Hematopoietic multipotent progenitor cell treated with erythropoietin and hydrocortisone succinate and interleukin-3 and kit ligand, for 4 days (in vitro differentiated cells): ENCODE measurements at places on chromosomes 2 and 18.

- no peak for DNase-seq
These were observed 117.9 kb downstream of the SPHKAP start for GRCh38 chr2:228063558-228063957.

DNA sequence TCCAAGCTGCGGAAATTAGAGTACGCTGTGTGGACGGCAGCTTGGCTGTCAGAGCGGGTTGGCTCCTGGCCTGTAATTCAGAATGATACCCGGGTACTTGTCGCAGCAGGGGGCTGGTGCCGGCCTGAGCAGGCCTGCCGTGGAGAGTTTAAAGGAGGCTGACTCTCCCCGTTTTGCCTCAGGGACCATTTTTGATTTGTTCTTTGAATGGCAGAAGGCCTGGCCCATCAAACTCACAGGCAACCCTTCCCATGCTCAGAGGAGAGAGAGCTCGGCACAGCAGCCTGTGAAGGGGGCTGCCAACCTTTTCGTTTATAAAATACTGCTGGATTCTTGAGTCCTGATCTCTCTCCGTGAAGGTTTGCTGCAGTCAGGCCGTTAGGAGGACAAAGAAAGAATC lies 151.3 kb downstream of the KLHL29 start:
- DNase-seq: no peak

DNA sequence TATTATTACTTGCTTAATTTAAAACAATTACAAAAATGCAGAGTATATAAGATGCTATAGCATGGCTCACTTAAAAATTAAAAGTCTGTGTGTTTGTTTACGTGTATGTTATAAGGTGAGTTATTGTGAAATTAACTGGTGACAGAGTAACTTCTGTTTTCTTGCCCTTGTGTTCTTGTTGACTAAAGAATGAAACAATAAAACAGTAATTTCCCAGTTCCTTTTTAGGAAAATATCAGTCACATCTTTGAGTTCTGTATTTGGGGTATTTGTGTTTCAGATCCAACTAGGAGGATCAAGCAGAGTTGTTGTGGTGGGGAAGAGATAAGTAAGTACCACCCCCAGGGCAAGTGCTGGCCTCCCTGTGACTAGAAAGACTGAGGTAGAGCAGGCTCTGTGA lies 143.6 kb downstream of the CCDC148 start:
- no peak for DNase-seq

DNA sequence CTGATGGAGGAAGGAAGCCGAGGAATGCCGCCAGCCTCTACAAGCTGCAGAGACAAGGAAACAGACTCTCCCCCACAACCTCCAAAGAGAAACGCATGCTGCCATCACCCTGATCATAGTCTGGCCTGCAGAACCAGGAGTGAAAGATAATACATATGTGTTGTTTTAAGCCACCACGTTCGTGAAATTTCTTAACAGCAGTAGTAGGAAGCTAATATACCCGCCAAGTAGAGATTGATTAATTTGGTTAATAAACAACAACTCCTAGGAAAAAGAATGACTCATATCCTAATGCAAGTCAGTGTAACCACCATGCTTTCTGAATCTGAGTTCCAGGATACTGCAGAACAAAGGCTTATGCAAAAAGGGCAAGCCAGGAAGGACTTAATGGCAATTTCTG lies 36.6 kb downstream of the LONRF2 start:
- DNase-seq: no peak

GRCh38 chr2:216319771-216320170 lies 52.5 kb downstream of the MARCHF4 start:
- no peak for DNase-seq

DNA sequence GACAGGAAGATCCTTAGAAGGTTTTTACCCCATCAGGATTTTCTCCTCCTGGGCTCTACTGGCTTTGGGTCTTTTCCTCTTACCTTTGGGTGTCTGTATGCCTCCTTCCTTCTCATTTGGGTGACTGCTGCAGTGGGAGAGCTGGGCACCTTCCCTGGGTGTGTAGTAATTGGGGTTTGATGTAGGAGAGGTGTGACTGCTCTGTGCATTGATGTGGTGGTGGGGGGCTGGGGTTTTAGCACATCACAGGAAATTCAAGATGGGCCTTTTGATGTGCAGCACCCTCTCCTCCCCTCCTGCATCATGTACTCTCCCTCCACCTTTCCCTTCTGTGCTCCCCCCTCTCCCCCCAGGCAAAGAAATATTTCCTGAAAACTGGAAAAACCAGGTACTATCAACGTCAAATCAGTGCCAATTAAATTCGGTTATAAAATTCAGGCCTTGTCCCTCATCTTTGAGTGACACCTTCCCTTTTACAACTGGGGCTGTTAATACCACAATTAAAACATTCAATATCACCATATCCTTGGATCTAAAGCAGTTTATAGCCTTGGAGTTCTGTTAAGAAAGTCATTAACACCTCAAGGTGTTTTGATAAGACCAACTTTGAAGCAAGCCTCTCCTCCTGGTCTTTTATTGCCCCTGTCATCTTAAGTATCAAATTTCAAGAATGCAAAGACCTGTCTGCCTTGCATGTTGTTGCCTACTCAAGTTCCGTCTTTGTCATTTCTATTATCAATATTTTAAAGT lies 23.3 kb downstream of the EDAR start:
- DNase-seq: no peak

DNA sequence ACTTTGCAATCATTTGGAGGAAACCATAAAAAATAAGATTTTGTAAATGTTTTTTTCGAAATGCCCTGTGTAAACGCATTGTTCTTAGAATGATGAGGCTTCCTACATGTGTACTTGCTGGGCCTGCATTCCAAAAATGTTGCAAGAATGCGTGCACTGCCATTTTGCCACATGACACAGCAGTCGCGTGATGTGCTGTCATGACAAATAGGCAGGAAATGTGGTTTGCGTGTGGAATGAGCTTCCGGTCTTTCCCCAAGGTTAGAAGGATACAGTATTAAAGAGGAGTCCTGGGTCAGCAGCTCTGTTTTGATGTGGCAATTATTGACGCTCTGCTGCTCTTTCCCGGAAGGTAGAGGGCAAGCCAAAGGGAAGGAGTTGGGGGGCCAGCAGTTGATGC lies 18.1 kb upstream of the SERPINB2 start:
- DNase-seq: peak; percentile 30

GRCh38 chr18:56067969-56068671 lies 480.1 kb upstream of the TCF4 start:
- no peak for DNase-seq

GRCh38 chr2:121722479-121722878 lies 14.2 kb downstream of the NIFK start:
- no peak for DNase-seq

- DNase-seq: no peak
These were observed 17.3 kb downstream of the TWIST2 start for GRCh38 chr2:238865015-238865719.

- peak; percentile 67 for DNase-seq
These were observed 89.6 kb upstream of the NPAS2 start for GRCh38 chr2:100730290-100730868.

- DNase-seq: peak; percentile 9
These were observed 127.2 kb downstream of the FHOD3 start for GRCh38 chr18:36424741-36425142.

- DNase-seq: no peak
These were observed 19.1 kb downstream of the MSTN start for GRCh38 chr2:190043441-190043840.

DNA sequence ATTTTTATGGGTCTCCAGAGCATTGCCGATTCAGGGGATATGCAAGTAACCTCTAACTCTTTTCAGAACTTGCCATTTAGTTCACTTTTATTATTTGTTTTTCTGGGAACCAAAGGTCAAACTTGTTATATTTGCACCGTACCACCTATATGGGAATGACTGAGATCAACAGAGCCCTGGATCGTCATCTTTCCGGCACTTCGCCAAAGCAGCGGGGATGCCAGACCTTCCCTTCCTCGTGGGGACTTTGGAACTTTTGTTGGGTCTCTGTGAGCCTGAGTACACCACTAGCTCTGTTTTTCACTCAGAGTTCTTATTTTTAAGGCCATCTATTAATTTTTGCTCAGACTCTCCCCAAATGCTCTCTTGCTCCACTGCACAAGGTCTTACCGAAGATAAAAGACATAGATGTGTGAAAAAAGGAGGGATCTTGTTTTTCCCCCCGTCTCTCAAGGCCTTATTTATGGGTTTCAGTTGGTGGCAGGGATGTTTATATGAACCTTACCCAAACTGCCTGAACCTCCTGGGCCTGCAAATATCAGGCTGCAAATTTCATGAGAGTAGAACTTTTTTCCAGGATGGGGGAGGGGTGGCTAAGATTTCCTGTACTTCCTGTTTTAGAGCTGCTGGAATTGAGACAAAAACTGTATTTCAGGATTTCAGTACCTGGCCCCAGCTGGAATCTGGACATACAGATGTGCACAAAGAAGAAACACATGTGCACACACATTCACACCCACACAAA lies 350.3 kb downstream of the HRH4 start:
- DNase-seq: no peak

DNA sequence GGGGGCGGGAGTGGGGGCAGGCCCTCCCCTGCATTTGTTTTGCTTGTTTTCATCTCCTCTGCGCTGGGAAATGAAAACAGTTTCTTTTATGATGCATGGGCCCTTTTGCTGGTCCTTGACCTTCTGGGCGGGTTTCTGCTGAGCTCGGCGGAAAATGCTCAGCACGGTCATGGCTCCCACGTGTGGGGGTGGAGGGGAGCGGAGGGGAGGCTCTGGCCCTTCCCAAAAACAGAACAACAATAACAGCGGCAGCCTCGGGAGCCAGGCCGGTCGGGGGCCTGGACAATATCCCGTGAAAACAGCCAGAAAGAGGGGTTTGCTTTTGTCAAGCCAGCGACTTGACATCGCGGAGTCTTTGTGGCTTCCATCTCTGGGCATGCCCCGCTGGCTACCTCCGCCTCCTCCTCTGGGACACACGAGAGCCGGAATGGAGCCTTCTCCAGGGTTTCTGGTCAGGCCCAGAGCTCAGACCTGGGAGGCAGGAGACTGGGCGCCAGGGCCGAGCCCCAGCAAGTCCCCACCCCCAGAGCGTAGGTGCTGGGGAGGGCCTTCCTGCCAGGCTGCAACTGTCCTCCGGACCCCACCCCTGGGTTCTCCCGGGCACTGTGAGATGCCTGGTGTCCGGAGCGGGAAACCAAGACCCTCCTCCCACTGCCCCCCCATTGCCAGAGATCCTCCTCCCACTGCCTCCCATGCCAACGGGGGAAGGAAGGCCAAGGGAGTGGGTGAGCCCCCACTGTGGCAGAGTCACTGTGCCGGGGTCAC lies 35.9 kb upstream of the SNED1 start:
- DNase-seq: no peak

DNA sequence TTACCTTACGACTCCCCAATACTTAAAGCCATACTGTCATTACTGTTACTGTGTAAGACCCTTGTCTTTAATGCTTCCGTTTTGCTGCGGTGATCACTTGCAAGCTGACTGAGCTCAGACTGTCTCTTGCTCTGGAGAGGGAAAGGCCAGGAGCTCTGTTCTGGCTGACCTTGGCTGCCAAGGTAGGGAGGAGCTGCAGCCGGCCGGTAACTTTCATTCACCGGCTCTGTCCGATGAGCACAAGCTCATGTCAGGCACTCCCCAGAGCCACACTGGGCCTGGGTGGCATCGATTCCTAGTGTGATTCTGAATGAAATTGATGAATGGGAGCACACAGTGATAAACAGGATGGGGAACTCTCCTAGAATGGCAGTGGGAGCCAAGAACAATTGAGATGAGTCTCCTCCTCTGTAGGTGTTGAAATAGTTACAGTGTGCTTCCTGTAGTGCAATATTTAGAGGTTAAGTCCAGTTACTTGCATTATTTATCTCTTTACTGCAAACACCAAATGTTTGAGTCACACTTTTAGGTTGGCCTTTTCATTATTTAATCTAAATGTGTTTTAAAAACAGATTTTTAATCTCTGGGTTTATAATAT lies 100.9 kb downstream of the ATP9B start:
- peak; percentile 41 for DNase-seq

DNA sequence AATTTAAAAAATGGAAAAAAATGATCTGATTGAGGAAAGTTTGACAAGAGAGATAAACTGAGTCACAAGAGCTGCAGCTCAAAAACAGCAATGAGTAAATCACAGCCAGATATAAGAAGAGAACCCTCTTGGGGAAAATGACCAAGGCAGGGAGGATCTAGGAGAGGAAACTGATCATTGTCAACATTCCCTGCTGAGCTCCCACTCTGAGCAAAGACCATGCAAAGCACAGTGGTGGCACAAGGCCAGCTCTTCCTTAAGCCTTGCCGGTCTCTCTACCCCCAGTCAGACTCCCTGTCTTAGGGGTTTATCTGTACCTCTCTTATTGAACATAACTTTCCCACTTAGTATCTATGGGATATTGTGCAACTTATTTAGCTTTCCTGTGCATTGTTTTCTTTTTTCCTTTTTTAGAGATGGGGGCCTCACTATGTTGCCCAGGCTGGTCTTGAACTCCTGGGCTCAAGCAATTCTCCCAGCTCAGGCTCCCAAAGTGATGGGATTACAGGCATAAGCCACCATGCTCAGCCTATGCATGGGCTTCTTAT lies 54.0 kb upstream of the PPP1CB start:
- no peak for DNase-seq

DNA sequence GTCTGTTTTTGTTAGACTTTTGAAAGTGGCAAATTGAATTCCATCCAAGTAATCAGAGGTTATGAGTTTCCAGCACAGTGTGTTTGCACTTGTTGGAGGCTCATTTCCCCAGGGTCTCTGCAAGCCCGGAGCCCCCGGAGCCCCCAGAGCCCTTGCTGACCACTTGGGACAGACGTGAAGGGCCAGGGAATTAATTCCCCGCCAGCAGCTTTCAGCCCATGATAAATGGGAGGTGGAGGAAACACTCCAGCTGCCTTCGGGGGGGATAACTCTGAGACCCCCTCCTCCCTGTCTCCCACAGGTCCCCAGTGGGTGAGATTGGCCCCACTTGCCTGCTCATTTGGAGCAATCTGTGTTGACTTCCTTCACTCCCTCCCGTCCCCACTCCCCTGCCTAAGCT lies 79.2 kb downstream of the KLHL29 start:
- DNase-seq: no peak

- no peak for DNase-seq
These were observed 444.1 kb upstream of the SMIM21 start for GRCh38 chr18:75871596-75871995.

DNA sequence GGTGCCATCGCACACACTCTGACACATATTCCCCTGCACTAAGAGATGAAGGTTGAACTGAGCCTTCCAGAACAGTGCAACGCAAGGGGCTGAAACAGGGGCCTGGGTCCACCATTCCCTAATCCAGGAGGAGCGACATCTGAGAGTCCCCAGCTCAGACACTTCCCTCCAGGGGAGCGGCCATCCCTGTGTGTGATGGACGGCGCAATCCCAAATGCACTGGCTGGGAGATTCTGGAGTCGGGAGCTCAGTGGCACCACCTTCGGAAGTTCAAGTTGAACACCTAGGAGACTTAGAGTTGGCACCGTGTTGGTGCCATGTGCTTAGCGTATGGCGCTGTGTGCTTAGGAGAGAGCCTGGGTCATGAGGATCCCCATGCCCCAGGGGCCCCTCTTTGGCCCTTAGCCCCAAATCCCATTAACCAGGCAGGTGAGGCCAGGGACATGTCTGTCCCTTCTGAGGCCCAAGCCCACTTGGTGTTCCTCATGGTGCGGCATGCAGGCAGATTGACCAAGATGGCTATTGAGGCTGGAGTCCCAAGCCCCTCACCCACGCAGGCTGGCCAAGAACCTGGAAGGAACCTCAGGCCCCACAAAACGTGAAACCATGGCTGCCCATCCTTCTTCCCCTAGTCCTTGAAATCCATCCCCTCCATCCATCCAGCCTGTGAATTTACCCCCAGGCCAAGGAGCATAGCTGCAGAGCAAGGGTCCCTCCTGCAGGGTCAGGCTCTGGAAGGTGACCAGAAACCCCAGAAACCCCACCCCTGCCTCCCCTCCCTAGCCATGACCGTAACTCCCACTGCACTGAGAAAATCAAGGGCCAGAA lies 114.1 kb upstream of the OTOS start:
- DNase-seq: no peak
